NCI-H345 (cell line): ENCODE measurements at places on chromosomes 16 and 17.

DNA sequence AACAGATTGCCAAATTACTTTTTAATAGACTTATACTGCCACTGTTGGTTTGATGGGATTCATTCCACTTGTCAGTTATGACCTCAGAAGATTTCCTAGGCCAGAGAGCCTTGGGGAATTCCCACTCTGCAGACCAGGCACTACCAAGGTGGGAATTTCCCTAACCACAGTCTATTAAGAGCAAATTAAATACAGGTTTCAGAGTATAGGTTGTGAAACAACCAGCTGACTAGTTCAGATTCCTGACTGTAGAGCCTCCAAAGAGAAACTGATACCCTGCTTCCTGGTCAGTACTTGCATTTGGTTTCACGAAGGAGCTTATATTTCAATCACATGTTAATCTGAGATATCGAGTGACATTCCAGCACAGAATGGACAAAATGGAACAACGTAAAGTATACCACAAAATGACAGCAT is 186.5 kb downstream of the STX8 start:
- DNase-seq: no peak

- no peak for DNase-seq
These were observed 154.6 kb downstream of the NTN1 start for GRCh38 chr17:9175700-9176467.

DNA sequence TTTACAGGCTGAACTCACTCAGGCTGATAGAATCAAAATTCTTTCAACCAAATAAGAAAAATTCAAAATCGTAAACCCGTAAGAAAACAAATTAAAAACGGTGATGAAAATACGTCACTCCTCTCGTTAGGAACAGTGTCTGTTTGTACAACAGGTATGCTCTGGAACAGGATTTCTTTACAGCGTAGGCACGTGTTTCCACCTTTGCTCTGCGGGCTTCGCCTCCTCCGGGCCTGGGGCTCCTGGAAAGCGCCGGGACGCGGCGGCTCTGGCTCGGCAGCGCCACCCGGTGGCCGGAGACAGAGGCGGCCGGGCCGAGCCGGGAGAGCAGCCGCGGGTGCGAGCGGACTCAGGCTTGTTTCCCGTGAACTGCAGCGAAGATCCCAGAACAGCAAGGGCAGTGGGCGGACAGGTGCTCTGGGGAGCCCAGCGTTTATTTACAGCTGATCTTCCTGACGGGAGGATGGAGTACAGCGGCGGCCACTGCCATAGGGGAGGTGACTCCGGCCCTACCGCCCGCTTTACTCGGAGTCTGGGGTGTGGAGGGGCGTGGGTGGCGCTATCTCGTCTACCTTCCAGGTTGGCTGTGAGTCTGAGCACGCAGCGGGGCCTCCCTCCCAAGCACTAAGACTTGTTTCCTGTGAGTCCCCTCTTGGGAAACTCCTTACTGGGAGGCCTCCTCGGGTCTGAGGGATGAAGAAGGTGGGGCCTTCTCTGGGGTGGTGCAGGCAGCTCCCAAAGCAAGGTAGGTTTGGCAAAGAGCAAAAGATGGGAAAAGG is 40.5 kb upstream of the ATP2A3 start:
- peak; percentile 36 for DNase-seq

GRCh38 chr16:72166151-72166550 is 5.8 kb downstream of the PMFBP1 start:
- no peak for DNase-seq

- DNase-seq: no peak
These were observed 34.4 kb upstream of the XYLT2 start for GRCh38 chr17:50311483-50311882.

- no peak for DNase-seq
These were observed 22.7 kb downstream of the GINS3 start for GRCh38 chr16:58415003-58415402.

DNA sequence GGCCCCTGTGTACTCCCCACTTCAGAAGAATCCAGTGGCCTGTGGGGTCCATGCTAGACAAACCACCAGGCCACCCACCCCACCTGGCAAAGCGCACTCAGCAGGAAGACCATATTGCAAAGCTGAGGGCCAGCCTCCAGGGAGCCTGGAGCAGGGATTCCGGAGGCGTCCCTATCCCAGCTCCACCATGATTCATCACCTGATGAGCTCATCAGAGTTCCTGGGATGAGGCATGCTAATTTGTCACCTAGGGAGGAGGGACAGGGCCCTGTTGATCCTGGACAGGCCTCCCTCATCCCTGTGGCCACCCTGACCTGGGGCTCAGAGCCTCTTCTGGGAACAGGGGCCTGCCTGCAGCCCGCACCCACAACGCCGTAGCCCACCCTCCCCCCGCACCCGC is 131.6 kb upstream of the PLCG2 start:
- peak; percentile 65 for DNase-seq

DNA sequence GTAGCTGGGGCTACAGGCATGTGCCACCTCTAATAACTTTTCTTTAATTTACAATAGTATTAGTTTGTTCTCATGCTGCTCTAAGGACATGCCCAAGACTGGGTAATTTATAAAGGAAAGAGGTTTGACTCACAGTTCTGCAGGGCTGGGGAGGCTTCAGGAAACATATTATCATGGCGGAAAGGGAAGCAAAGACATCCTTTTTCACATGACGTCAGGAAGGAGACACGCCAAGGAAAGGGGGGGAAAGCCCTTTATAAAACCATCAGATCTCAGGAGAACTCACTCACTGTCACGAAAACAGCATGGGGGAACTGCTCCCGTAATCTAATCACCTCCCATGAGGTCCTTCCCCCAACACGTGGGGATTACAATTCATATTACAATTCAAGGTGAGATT is 18.3 kb downstream of the IL4R start:
- no peak for DNase-seq

DNA sequence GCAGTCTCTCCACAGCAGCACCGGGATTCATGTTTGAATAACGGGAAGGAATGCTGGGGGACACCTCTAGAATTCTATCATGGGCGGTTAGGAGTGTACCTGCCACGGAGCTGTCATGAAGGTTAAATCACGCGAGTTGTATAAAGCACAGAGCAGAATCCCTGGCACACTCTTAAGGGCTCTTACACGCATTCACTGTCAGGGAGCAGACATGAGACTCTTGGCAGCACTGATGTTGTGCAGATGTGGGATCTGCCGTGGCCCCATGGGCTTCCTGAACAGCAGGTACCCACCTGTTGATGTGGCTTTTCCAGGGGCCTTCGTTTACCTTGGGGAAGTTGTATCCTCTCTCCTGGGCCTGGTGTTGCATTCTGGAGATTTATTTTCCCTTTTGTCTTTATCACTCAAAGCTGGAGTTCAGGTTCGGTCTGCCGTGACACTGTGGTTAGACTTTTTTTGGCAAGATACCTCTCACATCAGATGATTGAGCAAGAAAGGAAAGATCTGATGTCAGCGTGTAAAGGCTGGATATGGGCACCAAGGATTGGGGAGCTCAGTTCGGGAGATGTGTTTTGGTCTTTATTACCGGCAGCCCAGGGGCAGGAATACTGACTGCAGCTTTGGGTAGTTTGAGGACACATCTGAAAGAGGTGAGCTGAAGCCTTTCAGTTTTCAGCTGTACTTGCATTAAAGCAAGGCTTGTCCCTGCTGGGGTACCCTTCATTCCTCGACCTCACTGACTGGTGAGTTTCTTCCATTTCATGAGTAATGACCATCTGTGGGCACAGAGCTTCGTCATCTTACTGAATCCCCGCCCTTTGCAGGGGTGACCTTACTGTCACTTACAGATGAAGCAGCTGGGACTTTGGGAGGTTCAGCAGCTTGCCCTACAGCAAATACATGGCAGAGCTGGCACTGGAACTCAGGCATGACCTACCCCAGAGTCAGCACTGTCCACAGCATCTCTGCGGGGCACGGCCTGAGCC is 19.3 kb downstream of the KNOP1 start:
- no peak for DNase-seq

DNA sequence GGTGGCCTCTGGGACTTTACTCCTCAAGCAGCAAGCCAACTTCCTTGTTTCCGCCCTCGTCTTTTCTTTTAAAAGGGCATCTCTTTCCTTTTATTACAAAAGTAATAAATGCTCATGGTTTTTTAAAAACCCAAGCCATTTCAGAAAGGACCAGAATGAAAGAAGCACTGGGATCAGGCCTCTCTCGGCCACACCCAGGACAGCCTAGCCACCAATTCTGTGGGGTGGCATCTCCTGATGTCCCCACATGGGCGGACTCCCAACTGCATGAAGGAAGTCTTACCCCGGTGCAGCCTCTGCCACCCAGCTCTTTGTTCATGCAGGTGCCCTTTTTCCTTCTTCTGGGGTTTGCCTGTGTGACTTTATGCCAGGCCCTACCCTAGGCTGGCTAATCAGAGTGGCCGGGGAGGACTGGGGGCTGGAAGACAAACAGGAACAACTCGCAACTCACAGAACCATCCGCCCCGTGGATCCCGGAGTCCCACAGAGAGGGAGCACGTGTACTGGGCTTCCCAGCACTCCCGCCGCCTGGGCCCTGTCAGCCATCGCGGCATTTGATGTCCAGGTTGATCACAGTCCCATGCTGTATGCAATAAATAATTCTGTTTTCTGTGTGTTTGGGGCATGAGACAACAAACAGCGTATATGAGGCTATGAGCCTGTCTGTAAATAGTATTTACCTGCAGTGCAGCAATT is 2.6 kb upstream of the RASD1 start:
- DNase-seq: no peak

DNA sequence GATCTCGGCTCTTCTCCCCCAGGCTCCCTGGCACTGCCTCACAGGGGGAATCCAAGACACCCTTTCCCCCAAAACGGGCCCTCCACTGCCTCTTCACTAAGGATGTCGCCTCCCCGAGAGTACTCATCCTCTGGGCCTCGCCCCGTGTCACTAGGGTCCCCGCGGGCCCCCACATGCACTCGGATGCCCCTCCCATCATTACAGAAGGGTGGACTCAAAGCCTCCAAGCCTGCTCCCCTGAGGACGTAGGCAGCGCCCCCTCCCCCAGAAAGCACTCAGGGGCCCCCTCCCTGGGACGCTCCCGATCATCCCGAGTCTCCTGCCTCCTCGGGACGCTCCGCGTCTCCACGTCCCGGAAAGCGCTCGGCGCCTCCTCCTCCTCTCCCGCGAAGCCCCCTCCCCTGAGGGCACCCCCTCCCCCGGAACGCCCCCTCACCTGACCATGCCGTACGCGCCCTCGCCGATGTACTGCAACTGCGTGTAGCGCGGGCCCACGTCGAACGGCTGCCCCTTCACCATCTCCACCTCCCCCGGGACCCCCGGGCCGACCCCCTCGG is 338 bp downstream of the MAPK3 start:
- DNase-seq: peak; percentile 62

DNA sequence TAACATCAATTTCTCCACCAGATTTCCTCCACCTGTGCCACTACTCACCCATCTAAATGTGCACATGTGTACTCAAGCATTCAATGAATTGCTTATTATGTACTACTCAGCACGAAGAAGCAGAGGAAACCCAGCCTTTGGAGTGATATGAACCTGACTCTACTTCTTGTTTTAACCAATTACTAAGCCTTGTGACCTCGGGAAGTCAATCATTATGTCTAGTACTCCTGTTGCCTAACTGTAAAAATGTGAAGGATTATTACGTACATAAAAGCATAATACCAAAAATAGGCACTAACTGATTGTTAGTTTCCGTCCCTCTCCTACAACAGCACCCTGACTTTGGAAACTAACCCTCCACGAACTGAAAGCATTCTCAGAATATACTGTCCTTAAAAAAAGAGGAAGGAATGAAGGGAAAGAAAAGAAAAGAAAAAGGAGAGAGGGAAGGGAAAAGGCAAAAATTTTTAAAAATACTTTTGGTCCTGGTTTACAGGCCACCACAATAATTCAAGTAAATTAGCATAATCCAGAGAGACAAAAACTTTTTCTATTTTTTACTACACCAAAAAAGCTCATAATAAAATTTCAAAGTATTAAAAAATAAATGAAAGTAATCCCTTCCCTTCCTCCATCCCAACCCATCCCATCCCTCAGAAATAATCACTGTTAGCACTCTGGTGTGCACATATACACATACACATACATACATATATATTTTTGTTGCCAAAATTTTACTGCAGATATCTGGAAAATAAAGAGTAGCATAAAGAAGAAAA is 53.6 kb downstream of the KANSL1 start:
- no peak for DNase-seq

GRCh38 chr17:49637050-49637449 is 40.8 kb downstream of the SPOP start:
- DNase-seq: no peak

- no peak for DNase-seq
These were observed 16.0 kb upstream of the TANC2 start for GRCh38 chr17:62950067-62950466.

DNA sequence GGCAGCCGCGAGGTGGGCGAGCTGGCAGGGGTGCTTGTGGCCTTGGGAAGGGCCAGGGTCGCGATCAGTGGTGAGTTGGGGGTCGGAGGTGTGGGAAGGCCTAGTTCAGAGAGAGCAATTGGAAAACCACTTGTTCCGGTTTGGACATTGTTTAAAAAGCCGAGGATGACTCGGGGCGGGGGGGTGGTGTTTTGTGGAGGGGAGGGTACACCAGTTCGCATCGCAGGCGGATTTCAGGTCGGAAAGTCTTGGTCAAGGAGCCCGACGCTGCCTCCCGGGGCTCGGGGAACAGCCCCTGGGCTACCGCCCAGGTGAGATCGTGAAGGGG is 66.4 kb downstream of the KPNA2 start:
- DNase-seq: no peak

- DNase-seq: peak; percentile 73
These were observed 13.7 kb upstream of the GUCY2D start for GRCh38 chr17:7988750-7989178.

- peak; percentile 39 for DNase-seq
These were observed 205.2 kb downstream of the STX8 start for GRCh38 chr17:9370467-9370866.

- DNase-seq: peak; percentile 32
These were observed 2.5 kb downstream of the TUBB3 start for GRCh38 chr16:89925596-89926079.

DNA sequence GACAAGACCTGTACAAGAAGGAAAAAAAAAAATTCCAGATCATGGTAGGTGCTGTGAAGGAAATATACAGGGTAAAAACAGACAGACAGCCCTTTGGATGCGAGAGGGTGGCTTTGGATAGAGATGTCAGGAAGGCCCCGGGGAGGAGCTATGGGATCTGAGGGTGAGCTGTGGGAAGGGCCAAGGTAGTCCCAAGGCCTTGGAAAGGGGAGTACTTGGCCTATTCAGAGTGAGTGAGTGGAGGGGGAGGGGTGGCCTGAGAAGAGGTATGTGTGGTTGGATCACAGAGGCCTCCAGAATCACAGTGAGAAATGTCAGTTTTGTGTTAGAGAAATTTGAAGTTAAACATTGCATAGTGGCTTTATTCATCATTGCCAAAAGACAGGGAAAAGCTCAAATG is 31.2 kb upstream of the AKTIP start:
- no peak for DNase-seq

- DNase-seq: no peak
These were observed 18.5 kb upstream of the TOB1 start for GRCh38 chr17:50884439-50885311.

GRCh38 chr17:39054111-39054645 is 87.0 kb upstream of the FBXO47 start:
- DNase-seq: no peak
